ENCODE measurements at places on chromosomes 12 and 14.

- DNase-seq, result no peak
Observed at GRCh38 chr14:65920996-65921395, 508.5 kb downstream of the FUT8 start.

- no peak for DNase-seq
Observed at GRCh38 chr12:41515953-41516352, 327.8 kb downstream of the PDZRN4 start.

GRCh38 chr12:53754633-53755264 lies 3.0 kb upstream of the CISTR start:
- DNase-seq, result no peak

DNA sequence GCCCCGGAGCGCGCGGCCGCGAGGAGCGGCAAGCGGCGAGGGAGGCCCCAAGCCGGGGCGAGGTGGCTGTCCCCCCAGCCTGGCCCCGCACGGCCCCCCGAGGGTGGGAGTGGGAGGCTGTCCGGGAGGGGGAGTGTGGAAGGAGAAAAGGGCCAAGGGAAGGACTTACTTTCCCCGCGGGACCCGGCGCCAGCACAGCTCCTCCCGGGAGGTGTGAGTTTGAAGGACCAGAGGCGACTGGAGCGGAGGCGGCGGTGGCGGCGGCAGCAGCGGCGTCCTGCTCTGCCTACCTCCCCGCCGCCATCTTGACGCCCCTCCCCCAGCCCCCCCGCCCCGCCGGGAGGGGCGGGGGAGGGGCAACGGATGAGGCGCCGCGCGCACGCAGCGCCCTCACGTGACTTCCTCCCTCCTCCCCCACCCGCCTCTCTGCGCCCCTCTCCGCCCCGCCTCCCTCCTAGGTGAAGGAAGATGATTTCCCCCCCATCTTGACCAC lies at the start of gene SBNO1:
TSS of gene SBNO1 (minus strand) at position 316 of the 493 bp plus-strand sequence. CDS start 14,406 bp downstream, outside the sequence.
- DNase-seq, result peak; percentile 92

DNA sequence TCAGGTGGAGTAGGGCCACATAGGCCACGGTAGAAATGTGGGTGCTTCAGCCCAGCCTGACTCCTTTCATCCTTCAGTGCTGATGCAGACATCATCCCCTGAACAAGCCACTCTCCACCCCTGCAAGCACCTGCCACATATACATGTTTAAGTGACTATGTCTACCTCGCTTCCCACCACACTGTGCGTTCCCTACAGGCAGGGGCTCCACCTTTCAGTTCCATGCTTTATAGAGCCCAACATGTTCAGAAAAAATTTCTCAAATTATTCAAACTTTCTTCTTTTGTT lies 11.6 kb downstream of the SLC7A7 start:
- DNase-seq, result no peak
